SIG-M5 (cell line): ENCODE measurements at places on chromosomes 16 and 17.

- no peak for DNase-seq
These were observed 15.8 kb upstream of the BRIP1 start for GRCh38 chr17:61878984-61879612.

- DNase-seq: no peak
These were observed 96.3 kb downstream of the TMEM114 start for GRCh38 chr16:8493972-8494371.

- DNase-seq: no peak
These were observed 4.4 kb upstream of the KRT37 start for GRCh38 chr17:41428591-41429291.

DNA sequence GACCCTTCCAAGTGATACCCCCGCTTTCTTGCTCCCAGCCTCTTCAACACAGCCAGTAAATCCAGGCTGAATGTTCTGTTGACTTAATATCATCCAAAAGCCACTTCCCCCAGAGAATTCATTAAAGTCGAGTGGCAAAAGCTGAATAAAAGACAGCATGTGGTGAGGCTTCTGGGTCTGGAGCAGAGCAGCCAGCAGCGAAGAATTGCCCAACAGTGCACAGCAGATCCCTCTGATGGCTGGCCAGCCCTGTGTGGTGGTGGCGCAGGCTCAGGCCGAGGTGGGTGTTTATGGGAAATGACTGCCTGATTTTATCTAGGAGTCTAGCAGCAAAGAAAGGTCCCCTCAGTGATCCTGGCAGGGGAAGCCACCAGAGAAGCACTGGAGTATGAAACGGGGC is 30.3 kb upstream of the RCVRN start:
- DNase-seq: no peak

DNA sequence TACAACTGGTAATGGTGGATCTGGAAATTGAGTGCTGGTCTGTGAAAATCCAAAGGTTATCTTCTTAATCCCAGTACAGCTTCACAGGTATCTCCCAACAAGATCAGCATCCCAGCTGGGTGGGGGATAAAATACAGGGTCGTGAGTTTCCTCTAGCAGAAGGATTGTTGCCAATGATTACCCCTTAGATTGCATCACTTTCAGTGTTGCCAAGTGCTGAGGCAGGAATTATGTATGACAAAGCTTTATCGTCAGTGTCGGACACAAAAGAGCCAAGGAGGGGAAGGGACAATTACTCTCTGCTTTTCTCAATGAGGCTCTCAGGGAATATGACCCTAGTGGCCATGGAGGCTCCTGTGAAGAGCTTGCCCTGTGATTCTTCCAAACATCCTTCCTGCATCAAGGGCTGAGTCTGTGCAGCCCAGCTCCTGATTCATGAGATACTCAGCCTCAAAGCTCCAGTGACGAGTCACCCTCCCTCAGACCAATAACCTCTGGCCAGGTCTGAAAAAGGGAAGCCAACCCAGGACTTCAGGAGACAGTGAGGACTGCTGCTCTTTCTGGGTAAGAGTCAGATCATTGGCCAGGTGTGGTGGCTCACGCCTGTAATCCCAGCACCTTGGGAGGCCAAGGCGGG is 15.0 kb downstream of the OR1F1 start:
- no peak for DNase-seq

GRCh38 chr17:68693896-68694295 is 92.7 kb upstream of the FAM20A start:
- DNase-seq: no peak

DNA sequence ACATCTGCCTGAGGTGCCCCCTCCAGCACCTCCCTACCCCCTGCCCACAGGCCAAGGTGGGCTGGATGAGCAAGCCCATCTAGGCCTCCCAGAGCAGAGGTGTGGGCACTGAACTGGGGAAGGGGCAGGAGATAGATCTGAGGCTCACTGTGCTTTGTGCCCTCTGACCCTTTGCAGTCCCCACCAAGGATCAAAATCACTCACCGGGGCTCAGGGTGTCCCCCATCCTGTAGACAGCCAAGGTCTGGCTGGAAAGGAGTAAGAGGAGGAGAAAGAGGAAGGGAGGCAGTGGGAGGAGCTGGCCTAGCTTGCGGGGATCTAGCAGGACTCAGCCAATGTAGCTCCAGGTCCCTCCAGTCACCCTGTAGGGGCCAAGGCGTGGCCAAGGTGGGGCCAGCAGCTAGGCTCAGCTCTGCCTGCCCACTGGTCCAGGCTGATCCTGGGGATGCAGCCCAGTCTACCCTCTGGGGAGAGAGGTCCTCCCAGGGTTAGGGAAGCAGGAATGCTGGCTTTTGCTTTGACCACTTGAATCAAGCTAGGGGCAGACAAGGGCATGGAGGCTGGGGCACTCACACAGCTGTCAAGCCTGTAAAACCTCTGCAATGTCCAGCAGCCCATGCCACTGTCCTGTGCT is 1.8 kb downstream of the SLC12A4 start:
- no peak for DNase-seq

DNA sequence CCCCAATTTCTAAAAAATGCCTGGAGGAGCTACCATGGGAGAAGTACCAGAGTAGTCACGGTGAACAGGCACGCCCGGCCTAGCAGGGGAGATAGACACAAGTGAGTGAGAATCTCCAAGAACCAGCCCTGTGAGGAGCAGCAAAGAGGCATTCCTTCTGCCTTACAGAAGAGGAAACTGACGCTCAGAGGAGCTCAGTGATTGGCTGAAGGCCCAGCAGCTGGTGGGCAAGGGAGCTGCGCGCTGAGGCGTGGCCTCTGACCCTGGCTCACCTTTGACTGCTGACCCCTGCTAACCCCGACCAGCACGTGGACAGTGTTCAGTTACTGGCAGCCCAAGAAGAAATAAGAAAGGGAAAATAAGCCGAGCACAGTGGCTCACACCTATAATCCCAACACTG is 1.8 kb downstream of the C16orf96 start:
- no peak for DNase-seq

DNA sequence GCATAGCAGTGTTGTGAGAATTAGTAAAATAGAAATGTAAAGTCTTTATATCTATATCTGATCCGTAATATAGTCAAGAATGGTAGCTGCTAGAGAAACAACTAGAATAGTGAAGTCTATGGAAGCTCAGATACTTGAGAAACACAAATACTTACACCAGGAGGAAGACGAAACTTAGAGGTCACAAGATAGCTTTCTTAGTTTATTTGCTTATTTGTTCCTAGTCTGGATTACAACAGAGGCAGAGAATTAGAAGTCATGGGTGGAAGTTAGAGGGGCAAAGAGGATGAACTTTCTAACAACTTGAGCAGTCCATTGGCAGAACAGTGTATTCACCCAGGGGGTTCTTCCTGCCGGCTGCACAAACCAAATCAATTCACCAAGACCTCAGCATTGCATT is 13.9 kb downstream of the GNGT2 start:
- DNase-seq: no peak

- DNase-seq: no peak
These were observed 242.4 kb downstream of the C16orf95 start for GRCh38 chr16:87074641-87075318.

- no peak for DNase-seq
These were observed 34.3 kb downstream of the RAB11FIP3 start for GRCh38 chr16:459761-460160.

DNA sequence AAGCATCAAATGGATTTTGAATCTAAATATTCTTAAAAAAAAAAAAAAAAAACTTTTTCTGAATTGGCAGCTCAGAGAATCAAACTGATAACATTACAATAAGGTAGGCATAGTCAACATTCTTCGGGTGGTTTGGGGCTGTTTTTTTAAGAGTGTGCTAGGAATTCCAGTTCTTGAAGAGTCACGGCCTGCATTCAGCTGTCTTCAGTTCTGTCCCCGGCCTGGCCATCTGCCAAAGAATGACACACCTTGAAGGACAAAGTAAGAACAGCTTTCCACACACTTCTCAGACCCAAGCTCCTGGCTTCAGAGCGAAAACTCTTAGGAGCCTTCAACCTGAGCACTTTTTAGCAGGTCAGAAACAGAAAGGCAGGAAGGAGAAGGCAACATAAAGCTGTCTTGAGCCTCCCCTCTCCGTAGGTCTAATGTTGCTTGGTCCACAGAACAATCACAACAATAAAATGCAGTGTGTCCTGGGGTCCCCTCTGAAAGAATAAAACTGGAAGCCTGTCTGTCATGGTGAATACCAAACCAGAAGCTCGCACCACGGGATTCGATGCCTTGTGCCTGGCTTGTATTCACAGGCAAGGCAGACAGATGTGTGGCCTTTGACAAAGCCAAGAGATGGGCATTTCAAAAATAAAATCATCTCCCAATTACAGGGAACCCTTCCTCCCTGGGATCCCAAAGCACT is 524.4 kb upstream of the ZFHX3 start:
- DNase-seq: no peak

GRCh38 chr17:15268461-15268860 is 3.3 kb upstream of the PMP22 start:
- no peak for DNase-seq

- DNase-seq: no peak
These were observed 1.1 kb downstream of the KRT31 start for GRCh38 chr17:41396340-41396739.

GRCh38 chr16:85137323-85138072 is 25.2 kb upstream of the CIBAR2 start:
- DNase-seq: no peak

DNA sequence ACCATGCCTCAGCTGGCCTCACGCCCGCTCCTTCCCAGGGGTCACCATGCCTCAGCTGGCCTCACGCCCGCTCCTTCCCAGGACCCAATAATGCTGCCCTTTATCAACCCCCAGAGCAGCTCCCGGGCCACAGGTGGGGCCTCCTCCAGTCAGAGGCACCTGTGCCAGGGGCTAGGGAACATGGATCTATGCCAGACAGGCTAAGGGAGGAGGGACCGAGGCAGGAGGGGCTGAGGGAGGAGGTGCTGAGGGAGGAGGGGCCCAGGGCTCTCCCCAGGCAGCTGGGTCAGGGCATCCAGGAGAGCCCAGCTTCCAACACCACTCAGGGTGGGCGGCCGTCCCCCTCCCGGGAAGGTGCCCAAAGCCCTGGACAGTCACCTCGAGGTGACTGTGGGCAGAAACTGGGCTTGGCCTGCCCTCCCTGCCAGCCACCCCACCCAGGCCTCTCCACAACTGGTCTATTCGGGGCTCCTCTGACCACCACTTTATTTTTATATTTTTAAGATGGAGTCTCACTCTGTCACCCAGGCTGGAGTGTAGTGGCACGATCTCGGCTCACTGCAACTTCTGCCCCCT is 19.4 kb downstream of the UTS2R start:
- no peak for DNase-seq

DNA sequence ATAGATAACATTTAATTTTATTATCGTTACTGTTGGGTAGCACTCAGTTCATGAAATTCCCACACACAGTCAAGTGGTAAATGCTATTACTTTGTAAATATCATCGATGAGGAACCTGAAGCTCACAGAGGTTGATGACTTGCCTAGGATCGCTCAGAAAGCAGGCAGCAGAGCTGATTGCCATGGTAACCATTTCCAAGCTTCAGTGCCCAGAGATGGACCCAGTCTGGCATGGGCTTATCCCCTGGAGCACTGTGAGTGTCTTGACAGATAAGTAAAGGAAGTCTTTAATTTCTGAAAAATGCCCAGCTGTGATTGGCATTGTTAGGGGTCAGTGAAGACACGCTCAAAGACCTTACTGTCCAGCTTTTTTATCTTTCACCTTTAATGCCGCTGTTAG is 95.0 kb downstream of the PRKCB start:
- DNase-seq: no peak

- DNase-seq: no peak
These were observed 314.9 kb downstream of the PMP22 start for GRCh38 chr17:14950216-14950615.

GRCh38 chr16:78748220-78748929 is 648.9 kb downstream of the WWOX start:
- no peak for DNase-seq

DNA sequence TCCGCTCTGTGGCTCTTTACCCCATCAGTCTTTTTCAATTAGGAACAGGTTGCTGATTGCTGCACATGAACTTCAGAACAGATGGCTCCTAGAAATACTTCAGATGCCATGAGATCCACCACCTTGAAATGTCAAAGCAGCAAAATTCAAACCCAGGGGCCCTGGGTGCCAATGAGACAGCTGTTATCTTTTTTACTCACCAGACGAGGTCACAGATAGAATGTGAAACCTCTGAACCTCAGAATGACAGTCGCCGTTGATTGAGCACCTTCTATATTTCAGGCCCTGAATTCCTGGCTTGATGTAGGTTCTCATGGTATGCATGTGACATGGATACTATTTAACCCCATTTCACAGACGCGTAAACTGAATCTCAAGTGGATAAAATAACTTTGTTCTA is 63.0 kb downstream of the MAF start:
- DNase-seq: no peak

GRCh38 chr16:200388-200787 is 20.1 kb downstream of the HBQ1 start:
- no peak for DNase-seq
